ENCODE measurements at places on chromosomes 1 and 21. TPM values are rescaled to one million over a fixed set of nuclear protein-coding genes. Genes with fewer than 3 reads are reported as not detected.

NMNAT1 gene
- total RNA-seq: 19.1 TPM

FCMR gene
- 3.2 TPM for total RNA-seq

DNA sequence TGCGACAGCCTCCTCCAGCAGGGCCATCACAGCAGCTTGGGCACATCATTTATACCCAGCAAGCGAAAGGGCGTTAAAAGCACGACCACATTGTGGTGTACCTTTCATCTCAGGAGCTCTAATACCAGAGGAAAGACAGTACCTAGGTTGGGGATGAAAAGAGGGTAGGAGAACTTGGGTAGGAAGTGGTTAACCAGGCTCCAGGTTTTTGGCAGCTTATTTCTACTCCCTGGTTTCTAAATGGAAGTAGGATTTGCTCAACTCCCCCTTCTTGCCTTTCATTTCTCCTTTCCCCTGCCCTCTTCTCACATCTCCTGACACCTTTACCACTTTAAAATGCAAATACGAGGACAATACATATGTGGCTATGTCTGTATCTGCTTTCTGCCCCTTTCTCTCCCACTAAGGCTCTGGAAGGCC, 30.2 kb downstream of the FAM177B start:
- DNase-seq: no peak

GRCh38 chr1:200784576-200784975, 45.9 kb downstream of the CAMSAP2 start:
- DNase-seq: no peak

All from left cardiac atrium (tissue), 4 donors.